ENCODE measurements at places on chromosomes 6 and 20.

DNA sequence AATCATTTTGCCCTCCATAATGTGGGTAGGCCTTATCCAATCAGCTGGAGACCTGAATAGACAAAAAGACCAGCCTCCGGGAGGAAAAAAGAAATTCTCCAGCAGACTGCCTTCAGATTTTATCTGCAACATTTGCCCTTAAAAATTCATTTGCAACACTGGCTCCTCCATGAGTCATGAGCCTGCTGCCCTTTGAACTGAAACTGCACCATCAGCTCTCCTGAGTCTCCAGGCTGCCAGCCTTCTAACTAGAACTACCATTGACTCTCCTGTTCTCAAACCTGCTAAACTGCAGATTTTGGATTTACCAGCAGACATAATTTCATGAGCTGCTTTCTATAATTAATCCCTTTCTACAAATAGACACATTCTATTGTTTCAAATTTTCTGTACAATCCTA is 223.9 kb upstream of the THEMIS start:
- no peak for DNase-seq

DNA sequence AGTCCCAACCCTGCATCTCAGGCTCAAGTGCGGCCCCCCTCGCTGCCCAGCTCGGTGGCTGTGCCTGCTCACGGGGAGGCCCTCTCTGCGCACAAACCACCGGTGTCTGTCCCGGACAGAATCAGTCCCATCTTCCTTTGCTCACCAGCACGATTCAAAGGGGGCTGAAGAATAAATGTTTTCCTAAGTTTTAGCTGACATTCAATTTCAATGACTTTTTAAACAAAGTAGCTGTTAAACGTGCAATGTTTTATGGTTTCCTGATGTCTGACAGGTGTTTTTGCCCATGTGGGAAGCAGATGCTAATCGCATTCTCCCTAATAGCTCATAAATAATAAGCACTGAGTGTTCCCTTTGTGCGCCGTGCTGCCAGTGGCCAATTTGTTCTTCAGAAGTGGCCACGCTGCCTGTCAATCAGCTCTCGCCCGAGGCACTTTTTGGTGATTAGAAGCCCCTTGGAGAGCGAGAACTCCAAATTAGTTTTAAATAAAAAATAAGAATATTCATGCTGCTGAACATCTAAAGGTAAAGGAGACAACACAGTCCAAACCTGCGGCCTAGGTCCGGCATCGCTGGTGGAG is 26.3 kb downstream of the BHLHE23 start:
- no peak for DNase-seq

GRCh38 chr20:43752561-43753301 is 25.9 kb upstream of the GTSF1L start:
- DNase-seq, result peak; percentile 82

GRCh38 chr6:8243475-8243874 is 141.1 kb upstream of the EEF1E1 start:
- DNase-seq, result no peak

GRCh38 chr6:169984181-169985120 is 233.0 kb downstream of the ERMARD start:
- no peak for DNase-seq

DNA sequence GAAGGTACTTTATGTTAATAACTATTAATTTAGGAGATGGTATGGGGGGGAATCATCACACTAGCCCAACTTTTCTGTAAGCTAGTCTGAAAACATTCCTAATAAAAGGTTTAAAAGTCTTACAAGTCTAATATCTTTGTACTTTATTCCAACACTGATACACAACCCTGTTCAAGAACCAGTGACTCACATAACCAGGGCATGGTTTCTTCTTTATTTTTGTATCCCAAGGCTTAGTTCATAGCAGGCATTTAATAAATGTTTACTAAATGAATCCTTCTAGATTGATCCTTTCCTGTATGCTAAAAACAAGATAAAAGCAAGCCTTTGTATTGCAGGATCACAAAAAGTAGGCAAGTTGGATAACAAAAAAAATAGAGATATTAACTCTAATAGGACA is 9.7 kb downstream of the PNISR start:
- no peak for DNase-seq

All from activated CD4-positive, alpha-beta T cell treated with anti-CD3 and anti-CD28 coated beads, Interleukin-2, amount 10 ng/mL, durations not matched to agents 24 days and 14 days (primary cell).